Posterior cingulate gyrus (tissue), 11 donors: ENCODE measurements at places on chromosomes 7 and 10.

- DNase-seq: no peak
Observed at GRCh38 chr10:97876402-97876801, 26.8 kb downstream of the GOLGA7B start.

DNA sequence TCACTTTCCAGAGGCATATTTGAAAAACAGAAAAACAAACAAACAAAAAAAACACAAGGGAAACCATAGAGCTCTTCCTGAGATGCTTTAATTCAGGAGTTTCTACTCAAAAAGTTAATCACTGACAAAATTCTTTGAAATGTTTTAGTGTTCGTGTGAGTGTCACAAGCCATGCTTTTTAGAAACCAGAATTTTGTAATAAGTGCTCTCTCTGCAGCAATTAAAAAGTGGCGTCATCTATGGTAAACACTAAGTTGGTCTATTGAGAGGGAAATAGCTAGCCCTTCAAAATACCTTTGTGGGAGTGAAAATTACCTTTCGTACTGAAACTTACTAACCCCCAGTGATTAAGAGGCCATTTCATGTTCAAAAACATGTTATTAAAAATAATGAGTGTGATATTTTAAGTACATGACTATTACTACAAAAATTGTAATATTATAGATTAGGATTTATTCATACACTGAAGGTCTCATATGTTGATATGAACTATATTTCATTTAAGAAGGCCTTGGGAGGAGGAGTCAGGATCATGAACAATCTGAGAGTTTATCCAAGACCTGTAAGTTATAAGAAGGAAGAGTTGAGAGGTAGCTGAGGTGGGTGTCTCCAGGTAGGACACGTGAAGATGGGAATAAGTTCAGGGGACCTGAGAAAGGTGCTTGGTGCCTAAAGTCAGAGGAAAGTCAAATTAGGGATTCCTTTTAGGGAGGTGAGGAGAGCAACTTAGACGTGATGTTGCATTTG, 94.6 kb downstream of the PPP1R9A start:
- DNase-seq: no peak

DNA sequence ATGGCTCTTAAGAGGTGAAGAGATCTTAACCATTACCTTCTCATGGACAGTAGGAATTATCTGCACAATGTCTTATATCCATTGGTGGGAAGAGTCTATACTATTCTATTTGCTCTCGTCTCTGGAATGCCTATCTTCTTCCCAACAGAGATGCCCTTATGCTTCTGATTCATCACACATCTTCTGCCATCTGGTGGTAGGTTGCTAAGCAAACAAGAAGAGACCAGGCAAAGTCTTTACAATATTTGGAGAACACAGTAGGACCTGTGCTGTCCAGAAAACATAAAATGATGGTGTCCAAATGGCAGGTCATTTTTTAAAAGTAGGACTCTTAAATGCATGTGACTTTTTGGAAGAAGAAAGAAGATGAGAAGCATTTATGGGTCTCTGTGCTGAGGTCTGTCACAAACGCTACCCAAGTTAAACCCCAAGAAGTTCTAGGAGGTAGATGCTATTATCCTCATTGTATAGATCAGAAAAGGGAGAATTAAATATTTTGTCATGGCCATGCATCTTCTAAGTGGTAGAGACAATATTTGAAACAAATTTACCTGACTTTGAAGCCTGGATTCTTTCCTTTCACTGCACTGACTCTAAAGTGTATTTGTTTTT, 67.8 kb upstream of the NXPH1 start:
- no peak for DNase-seq

GRCh38 chr10:97362310-97363033, 27.9 kb upstream of the FRAT2 start:
- DNase-seq: no peak

DNA sequence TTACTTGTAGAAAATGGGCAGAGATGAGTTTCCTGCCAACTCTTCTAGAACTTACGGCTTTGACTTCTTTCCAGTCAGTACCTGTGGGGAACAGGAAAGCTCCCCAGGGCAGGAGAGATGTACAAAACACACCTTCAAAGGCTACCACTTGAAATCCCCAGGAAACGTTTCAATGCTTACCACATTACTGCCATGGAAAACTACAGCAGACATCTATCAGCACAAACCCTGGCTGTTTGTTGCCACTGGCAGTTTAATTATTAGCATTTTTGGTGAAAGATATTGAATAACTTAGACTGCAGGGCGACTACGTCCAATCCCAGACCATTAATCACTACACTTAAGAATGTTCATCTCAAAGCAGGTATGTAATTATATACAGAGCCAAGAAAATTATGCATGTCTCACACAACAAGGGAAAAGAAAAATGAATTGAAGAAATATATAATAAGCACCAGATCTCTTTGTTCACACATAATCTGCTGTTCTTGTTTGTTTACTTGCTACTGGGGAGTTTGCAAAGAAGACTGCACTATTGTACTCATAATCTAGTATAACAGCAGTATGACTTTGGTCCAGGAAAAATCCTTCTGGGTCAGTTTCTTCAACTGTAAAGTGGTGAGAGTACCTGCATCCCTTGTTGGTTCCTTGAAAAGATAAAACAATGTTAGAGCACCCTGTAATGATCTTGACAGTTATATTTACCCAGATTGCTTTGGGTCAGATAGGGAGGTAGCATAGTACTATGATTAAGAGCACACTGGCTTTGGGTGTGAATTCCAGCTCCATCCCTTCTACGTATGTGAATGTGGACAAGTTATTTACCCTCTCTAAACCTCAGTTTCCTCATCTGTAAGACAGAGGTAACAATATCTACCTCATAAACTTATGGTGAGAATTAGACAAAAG, 138.3 kb downstream of the DOCK4 start:
- no peak for DNase-seq

- DNase-seq: no peak
Observed at GRCh38 chr10:44198096-44198779, 186.7 kb downstream of the CXCL12 start.
